ENCODE measurements at places on chromosomes 3 and 15. TPM values are rescaled to one million over a fixed set of nuclear protein-coding genes. Genes with fewer than 3 reads are reported as not detected.

The MEX3B gene
- 8.1 TPM for total RNA-seq

The SCG3 gene
- not detected for total RNA-seq

DNA sequence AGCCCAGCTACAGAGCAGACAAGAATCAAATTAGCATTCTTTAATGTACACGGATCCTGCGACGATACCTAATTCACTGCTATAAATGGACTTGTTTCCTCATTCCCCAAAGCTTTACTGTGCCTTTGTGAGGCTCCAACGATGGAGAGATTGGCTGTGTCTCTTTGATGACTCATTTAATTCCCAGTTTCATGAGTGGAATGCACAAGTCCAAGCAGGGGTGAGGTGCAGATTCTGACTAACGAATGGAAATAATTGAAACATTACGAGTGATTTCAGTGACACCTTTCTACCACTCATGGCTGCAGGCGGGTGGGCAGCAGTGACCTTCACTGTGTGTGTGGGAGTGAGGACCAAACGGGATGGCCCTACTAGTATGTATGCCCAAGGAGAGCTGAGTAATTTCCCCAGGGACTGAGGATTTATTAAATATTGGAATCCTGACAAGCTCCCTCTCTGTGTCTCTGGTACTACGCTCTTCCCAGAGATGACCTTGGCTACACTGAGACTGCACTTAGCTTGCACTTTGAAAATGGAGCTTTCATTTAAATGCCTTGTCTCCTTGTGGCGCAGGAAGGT, 156.7 kb downstream of the CACNA2D3 start:
- H3K27ac ChIP-seq = no peak overlapping the region
- H3K4me3 ChIP-seq = no peak overlapping the region
- no peaks in the 10 kb centered on the region for H3K27me3 ChIP-seq
- no peak for DNase-seq
- no peaks in the 10 kb centered on the region for H3K4me1 ChIP-seq

DNA sequence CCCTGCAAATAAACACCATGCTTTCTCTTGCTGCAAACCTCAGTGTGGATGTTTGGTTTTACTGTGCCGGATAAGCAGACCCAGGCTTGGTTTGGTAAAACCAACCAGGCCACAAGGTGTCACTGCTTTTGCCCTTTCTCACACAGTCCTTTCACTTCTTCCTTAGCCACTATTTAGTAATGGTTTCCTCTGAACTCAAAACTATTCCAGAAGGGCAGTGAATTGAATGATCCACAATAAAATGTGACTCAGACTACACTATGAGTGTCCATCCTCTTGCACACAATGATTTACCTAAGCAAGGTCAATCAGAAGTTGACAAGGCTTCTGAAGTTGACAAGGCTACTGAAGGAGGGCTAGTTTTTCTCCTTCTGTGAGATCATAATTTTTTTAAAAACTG, 552.4 kb upstream of the CCDC54 start:
- H3K27ac ChIP-seq = no peak overlapping the region
- no peaks in the 10 kb centered on the region for H3K27me3 ChIP-seq
- DNase-seq = peak; percentile 83

GRCh38 chr15:64678126-64678819, 97.1 kb downstream of the RBPMS2 start:
- no peak for DNase-seq
- no peak overlapping the region for H3K27ac ChIP-seq
- peaks cover 10% of the 10 kb centered on the region for H3K36me3 ChIP-seq
- no peaks in the 10 kb centered on the region for H3K4me1 ChIP-seq
- no peaks in the 10 kb centered on the region for H3K27me3 ChIP-seq
